Smooth muscle cell of the pulmonary artery (primary cell): ENCODE measurements at places on chromosomes 1 and 21. TPM values are rescaled to one million over a fixed set of nuclear protein-coding genes. Genes with fewer than 3 reads are reported as not detected.

The CRNN gene
- total RNA-seq, result not detected in 2 replicates

The NECTIN4 gene
- 0.07 and 0.13 TPM in 2 replicates for total RNA-seq

The PLA2G2C gene
- total RNA-seq, result not detected in 2 replicates

The TTC34 gene
- 0.20 and 0.33 TPM in 2 replicates for total RNA-seq

The KIAA1614 gene
- 6.9 and 8.8 TPM in 2 replicates for total RNA-seq

The AGRN gene
- total RNA-seq, result 68.9 and 101 TPM in 2 replicates

The EVA1C gene
- total RNA-seq, result 8.5 TPM in 2 replicates

The FCRL2 gene
- not detected in 2 replicates for total RNA-seq

The ANGEL2 gene
- 41.1 and 43.9 TPM in 2 replicates for total RNA-seq

The STPG1 gene
- total RNA-seq, result 4.2 TPM in 2 replicates

The KAZN gene
- 3.6 and 10.6 TPM in 2 replicates for total RNA-seq

The KPRP gene
- not detected in 2 replicates for total RNA-seq

The FMO1 gene
- total RNA-seq, result 0.43 TPM in 1 of 2 replicates, not detected in the other

The SPRR4 gene
- total RNA-seq, result not detected in 2 replicates

The USH2A gene
- total RNA-seq, result under 0.01 TPM in 1 of 2 replicates, not detected in the other

The OR2T2 gene
- not detected in 2 replicates for total RNA-seq

The NR5A2 gene
- total RNA-seq, result under 0.01 and 0.33 TPM in 2 replicates

The CASP9 gene
- total RNA-seq, result 4.0 and 5.8 TPM in 2 replicates

The DHDDS gene
- total RNA-seq, result 51.0 and 61.8 TPM in 2 replicates

The PLA2G5 gene
- 0.36 and 0.52 TPM in 2 replicates for total RNA-seq

The RIMS3 gene
- total RNA-seq, result 0.86 and 1.8 TPM in 2 replicates

The SLC2A5 gene
- 3.7 and 25.9 TPM in 2 replicates for total RNA-seq

The CAPN9 gene
- total RNA-seq, result not detected in 2 replicates
